ENCODE measurements at places on chromosomes 12 and 14.

DNA sequence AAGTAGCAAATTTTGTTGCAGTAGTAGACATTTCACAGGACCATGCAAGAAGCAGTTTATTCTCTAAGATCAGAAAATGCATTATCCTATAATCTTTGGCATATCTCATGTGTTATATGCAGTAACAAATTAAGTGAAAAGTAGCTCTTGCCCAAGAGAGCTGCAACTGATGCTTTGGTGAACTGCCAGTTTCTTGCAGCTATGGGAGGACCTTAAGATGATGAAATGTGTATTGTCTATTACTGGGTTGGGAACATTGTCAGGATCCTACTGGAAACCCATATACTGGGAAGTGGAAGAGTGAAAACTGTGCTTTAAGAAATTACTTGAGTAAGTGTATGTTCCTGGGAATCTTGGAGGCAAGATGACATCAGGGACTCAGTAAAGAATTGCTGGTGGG is 238.8 kb downstream of the DACT1 start:
- DNase-seq = no peak

GRCh38 chr12:6979453-6979852 is 8.7 kb downstream of the EMG1 start:
- no peak for DNase-seq

DNA sequence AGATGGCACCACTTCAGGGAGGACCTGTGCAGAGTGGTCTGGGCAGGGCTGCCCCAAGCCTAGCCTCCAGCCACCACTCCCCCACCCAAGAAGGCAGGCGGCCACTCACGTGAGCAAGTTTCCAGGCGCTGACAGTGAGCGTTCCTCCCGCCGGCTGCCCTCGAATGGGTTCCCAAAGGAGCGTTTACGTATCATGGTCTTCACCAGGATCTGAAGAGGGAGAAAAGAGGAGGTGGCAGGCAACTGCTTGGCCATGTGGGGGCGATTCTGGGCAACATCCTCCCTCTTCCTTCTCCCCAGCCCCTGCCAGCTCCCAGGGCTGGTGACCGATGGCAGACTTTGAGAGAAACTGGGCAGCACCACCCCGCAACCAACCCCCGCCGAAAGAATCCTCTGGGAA is 35.1 kb downstream of the P2RX4 start:
- DNase-seq = no peak

GRCh38 chr14:20652996-20653975 is 11.8 kb upstream of the OR6S1 start:
- peak; percentile 40 for DNase-seq

GRCh38 chr12:26524862-26525465 is 308.0 kb downstream of the ITPR2 start:
- peak; percentile 17 for DNase-seq

- DNase-seq = no peak
These were observed 60.3 kb downstream of the HSPB8 start for GRCh38 chr12:119239040-119239439.

DNA sequence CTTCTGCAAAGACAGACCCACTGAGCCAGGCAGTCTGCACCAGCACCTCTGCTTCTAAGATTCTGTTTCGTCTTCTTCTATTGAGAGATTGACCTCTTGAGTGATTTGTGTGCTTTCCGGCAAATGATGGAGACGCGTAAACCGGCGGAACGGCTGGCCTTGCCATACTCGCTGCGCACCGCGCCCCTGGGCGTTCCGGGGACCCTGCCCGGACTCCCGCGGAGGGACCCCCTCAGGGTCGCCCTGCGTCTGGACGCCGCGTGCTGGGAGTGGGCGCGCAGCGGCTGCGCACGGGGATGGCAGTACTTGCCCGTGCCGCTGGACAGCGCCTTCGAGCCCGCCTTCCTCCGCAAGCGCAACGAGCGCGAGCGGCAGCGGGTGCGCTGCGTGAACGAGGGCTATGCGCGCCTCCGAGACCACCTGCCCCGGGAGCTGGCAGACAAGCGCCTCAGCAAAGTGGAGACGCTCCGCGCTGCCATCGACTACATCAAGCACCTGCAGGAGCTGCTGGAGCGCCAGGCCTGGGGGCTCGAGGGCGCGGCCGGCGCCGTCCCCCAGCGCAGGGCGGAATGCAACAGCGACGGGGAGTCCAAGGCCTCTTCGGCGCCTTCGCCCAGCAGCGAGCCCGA is 703 bp downstream of the ASCL4 start:
- DNase-seq = no peak

DNA sequence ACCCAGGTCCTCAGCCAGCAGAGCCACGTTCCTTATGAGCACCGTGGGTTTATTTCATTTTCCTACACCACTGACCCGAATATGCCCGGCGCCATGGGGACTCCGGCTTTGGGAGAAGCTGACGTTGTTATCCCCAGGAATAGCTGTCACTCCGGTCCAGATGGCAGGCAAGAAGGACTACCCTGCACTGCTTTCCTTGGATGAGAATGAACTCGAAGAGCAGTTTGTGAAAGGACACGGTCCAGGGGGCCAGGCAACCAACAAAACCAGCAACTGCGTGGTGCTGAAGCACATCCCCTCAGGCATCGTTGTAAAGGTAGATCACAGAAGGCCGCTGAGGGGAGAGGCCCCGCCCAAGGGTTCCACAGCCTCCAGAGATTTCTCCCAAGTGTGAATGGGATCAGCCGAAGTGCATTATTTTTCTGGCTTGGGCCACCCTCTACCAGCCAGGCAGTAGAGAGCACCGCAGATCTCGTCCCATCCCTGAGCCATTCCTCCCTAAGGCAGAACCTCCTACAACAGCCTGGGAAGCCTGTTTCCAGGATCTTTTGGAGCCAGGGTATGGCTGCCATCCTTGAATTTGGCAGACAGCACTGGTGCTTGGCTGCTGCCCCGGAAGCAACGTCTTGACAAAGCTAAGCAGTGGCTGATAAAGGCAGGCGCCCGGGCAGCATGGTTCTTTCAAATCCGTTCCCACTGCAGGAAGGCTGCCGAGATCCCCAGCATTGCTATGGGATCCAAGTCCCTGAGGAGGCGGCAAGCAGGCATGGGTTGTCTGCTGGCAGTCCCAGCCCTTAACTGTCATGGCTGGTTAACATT is 17.8 kb downstream of the CDK2AP1 start:
- DNase-seq = no peak

GRCh38 chr12:80175307-80175930 is 76.1 kb downstream of the OTOGL start:
- DNase-seq = no peak

DNA sequence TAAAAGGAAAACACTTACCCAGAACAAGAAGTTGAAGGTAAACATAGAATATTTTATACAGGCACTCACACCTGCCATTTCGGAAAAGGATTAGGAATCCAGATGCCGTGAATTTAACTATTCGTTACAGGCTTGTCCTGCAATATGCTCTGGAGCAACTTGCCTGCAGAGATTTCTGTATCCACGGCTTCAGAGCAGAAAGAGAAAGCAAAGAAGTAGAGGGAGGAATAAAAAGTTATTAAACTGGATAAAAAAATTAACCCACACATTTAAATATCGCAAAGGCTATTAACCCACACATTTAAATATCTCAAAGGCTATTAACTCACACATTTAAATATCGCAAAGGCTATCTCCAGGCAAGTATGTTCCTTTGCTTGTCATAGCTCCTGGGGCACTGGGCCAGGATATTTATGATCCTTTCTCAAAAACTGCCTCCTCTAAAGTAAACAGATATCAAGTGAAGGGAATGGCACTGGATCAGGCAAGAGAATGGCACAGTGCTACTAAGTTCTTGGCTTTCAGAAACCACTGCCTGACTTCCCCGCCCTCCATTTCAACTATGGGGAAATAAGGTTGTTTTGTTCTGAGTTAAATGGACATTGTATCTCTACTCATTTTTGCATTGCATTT is at the start of gene TSPAN8:
Gene TSPAN8, minus strand, starts transcription at position 399 of the 633 bp plus-strand sequence. Its CDS starts 321 bp downstream, at position 78.
- DNase-seq = no peak

DNA sequence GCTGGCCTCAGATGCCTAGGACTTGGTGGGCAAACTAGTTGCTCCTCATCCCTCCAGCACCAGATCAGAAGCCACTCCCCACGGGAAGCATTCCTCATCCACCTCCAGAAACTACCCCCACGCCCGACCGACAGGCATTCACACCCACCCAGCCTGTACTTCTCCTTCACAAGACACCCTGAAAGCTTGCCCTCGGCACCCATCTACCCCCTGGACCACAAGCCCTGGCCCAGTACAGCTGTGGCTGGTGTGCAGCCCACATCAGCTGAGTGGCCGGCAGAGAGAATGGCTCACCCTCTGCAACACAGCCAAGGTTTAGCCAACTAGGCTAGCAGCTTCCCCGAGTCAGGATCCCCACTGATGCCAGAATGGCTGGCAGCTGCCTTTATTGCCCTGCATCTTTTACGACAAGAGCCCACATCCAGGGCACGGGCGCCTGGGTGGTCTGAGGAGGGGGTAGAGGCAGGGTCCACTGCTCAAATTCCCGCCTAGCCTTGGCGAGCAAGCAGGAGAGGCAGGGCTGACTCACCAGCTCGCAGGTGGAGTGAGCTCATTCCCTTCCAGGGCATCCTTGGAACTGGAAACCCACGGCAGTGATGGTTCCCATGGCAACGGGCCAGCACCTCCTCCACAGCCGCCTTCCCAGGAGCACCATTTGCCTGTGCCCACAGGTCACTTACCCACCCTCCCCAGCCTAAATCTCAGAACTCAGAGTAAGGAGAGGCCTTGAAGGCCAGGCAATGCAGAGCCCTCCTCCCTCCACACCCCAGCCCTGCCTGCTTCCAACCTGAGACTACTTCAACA is 17.1 kb downstream of the ACTN1 start:
- peak; percentile 65 for DNase-seq

DNA sequence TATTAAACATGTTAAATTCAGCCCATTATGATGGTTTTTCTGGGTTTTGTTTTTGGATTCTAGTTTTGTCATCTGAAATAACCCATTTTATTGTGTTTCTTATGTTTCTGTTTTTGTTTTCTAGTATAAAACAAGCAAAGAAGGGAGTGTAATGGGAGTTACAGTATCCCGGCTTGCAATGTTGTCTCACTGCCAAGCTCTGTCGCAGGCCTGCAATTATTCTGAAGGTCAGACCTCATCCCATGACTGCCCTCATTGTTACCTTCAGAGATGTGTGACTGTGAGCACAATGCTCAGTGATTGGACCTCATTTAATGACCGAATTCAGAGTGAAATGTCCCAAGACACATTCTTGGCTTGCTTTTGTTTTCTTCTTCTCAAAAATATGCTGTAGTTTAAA is 73.0 kb upstream of the ATF1 start:
- no peak for DNase-seq

All from RCC 7860 (cell line).